Endodermal cell (in vitro differentiated cells): ENCODE measurements at places on chromosomes 13 and 19. TPM values are rescaled to one million over a fixed set of nuclear protein-coding genes. Genes with fewer than 3 reads are reported as not detected.

DNA sequence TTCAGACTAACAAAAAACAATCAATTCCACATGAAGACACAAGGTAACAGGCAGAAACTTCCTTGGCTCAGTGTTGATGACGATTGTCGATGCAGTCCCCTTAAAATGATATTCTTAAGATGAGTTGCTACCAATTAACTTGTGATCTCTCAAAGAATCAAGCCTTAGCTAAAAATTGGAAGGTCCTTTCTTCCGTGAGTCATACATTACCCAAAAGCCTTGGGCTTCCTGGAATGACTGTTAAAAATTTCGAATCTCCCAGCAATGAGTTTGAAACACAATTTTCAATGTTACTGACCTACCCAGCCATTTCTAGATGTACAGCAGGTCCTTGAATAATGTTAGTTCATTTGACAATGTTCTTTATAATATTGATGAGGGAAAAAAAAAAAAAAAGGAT lies 28.0 kb upstream of the RB1 start:
- no peaks in the 10 kb centered on the region for H3K27me3 ChIP-seq
- H3K36me3 ChIP-seq: no peaks in the 10 kb centered on the region
- no peak overlapping the region for H3K4me3 ChIP-seq
- no peak for DNase-seq
- no peak overlapping the region for H3K27ac ChIP-seq

GRCh38 chr19:11485245-11485837 lies 4.5 kb upstream of the ELAVL3 start:
- DNase-seq: no peak
- H3K27ac ChIP-seq: no peak overlapping the region
- no peak overlapping the region for H3K4me3 ChIP-seq
- no peaks in the 10 kb centered on the region for H3K36me3 ChIP-seq

DNA sequence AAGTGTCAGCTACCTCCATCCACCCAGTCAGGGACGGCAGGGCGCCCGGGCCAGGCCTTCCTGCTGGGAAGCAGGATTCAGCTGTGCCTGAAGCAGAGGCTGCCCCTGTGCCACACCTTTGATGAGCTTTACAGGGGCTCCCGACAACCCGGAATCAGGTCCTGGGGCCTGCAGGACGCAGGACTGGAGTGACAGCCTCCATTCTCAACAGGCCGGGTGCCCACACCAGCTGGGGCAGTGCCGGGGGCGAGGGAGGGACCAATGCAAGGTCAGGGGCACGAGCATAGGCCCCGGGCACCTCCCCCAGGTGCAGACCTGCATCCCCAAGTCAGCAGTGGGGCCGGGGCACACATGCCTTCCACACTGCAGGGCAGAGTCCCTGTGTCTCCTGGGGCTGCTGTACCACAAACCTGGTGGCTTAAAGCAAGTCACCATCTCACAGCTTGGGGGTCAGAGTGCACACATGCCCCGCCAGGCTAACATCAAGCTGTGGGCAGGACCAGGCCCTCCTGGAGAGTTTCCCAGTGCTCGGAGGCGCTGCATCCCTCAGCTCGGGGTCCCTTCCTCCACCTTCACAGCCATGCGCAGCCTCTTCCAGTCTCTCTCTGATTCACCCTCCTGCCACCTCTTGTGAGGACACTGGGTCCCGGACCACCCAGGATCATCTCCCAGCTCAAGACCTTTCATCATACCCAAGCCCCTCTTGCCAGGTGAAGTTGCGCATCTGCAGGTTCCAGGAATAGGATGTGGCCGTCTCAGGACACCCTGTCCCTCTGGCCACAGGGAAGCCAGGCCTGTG lies 13.4 kb downstream of the UBXN6 start:
- peak overlapping the region; percentile 8 for H3K27ac ChIP-seq
- H3K36me3 ChIP-seq: peaks cover 31% of the 10 kb centered on the region
- H3K4me1 ChIP-seq: no peaks in the 10 kb centered on the region
- no peaks in the 10 kb centered on the region for H3K27me3 ChIP-seq
- no peak overlapping the region for H3K4me3 ChIP-seq

Gene ZSCAN4
- not detected in 3 replicates for total RNA-seq

Gene THAP8
- total RNA-seq: 7.7 and 8.9 TPM in 2 replicates
